Uterine smooth muscle cell (primary cell): ENCODE measurements at places on chromosomes 3 and 15. TPM values are rescaled to one million over a fixed set of nuclear protein-coding genes. Genes with fewer than 3 reads are reported as not detected.

CAMP gene
- not detected in 2 replicates for total RNA-seq

TF gene
- total RNA-seq = under 0.01 TPM in 2 replicates

ALAS1 gene
- 40.4 and 45.4 TPM in 2 replicates for total RNA-seq

LSAMP gene
- total RNA-seq = 1.00 and 2.9 TPM in 2 replicates

HTR3E gene
- not detected in 2 replicates for total RNA-seq

TRMT10C gene
- total RNA-seq = 23.9 and 33.5 TPM in 2 replicates

SCN5A gene
- total RNA-seq = 0.66 and 0.75 TPM in 2 replicates

COL8A1 gene
- total RNA-seq = 17.8 and 62.4 TPM in 2 replicates

SLC24A5 gene
- not detected in 2 replicates for total RNA-seq

NME9 gene
- total RNA-seq = 0.22 TPM in 1 of 2 replicates, not detected in the other
